NCI-H524 treated with DMSO at 0.1 percent for 48 hours (cell line): ENCODE measurements at places on chromosomes 16 and 17.

GRCh38 chr16:57815987-57816745 is 13.9 kb upstream of the KIFC3 start:
- peak; percentile 91 for DNase-seq

DNA sequence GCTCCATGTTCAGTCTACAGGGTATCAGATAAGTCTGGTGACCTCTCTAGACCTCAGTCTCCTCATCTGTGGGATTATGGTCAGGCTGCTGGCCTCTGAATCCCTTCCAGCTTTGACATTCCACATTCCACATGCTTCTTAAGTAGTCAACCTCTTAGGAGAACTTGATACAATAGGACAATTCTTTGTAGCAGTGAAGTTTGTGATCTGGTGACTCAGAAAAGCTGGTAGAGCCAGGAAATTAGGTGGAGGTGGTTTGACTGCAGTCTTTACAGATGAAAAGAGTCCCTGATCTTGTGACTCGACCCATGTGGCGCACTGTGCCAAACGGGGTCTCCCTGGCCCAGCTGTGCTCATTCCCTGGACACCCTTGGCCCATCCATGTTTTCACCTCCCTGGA is 147.8 kb downstream of the NTN1 start:
- DNase-seq: no peak

GRCh38 chr16:11794996-11795886 is 1.8 kb downstream of the ZC3H7A start:
- DNase-seq: no peak

DNA sequence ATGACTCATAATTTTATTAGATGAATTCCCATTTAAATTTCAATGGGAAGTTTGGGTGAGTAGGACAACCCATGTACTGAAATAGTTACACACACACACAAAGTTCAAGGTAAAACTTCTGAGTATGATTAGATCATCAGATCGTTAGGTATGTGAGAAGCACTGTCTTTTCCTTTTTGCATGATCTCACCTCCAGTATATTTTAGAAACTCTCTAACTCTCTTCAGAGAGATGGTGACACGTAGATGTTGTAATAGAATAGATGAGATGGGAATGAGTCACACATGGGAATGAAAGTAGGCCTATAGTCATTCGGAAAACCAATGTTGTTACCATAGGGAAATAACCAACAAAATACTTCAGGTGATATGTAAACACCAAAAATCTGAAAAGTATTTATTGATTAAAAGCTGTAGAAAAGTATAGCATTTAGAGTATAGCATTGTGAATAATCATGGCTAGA is 22.2 kb downstream of the KRT23 start:
- DNase-seq: no peak

GRCh38 chr16:1601489-1601888 is 10.4 kb downstream of the IFT140 start:
- DNase-seq: no peak

GRCh38 chr16:59259074-59259949 is 525.2 kb upstream of the GOT2 start:
- DNase-seq: no peak

DNA sequence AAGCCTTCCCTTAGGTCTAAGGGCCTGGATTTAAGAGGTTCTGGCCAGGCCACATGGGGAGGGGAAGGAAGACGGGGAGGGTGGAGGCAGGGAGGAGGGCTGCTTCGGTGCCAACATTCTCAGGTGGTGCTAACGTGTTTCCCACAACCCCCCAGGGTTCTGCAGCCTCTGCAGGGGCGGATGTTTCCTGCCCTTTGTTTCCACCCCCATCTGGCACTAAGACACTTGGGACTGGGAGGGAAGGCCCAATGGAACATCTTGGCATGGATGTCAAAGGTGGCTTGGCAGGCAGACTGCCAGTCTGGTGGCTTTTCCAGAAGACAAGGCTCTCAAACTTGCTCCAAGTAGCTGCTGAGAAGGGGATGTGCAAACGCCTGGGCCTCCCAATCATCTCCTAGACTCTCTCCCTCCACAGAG is 12.7 kb downstream of the HIC1 start:
- DNase-seq: no peak

DNA sequence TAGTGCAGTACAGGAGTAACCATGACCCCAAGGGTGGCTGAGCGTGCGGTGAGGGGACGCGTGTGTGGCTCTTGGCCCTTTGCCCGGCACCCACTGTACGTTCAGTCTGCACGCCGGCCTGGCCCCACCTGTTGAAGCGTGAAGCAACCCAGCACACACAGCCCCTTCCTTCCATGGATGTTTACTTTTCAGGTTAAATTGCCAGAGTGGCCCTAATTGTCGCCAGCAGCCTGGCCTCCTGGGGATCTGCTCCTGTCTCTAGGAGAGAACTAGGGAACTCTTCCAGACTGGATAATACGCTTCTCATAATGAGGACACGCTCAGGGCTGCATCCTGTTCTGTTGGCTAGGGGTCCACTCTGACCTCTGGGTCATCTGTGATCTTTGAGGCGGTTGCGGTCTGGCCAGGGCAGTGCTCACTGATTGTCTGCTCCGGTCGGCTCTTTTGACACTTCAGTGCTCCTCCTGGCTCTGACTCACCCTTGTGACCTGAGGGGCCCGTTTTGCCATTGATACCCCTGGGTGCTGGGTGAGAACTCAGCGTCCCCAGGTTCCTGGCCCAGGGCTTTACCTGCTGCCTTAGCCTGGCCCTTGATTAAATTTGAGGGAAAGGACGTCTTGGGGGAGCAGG is 27.7 kb downstream of the TPSG1 start:
- DNase-seq: no peak

- DNase-seq: no peak
These were observed 54.9 kb downstream of the SNX11 start for GRCh38 chr17:48162306-48162934.

DNA sequence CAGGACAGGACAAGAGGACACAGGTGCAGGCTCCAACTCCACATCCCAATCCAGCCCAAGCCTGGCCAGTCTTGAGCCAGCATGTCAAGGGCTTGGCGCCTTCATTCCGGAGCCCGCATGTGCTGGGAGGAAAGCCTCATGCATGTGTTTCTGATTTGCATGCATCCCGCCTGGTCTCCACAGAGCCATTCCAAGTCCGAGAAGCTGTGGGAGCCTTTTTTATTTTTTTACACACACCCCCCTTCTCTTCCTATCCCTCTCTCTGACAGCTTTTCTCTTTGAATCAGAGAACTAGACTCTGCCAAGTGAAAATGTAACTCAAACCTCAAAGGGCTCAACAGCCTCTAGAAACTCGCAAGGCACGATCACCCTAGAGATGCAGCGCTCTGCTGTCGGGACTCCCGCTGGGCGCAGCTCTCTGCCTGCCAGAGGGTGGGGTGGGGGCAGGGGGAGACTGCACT is 45.1 kb downstream of the NOG start:
- DNase-seq: no peak

DNA sequence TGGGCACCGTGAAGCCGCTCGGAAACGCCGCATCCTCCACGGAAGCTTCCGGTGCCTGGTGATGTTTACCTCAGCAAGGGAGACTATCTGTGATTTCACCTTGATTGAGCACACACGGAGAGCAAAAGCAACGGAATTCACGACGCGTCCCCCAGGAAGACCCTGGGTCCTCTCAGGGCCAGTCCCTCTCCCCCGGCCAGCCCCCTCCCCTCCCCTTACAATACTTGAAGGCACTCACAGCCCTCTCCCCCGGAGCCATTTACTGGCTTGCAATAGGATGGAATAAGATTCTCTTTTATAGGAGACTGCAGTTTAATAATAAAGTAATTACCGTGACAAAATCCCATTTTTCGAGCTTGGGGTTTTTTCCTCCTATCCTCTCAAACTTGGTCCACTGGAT is 104.7 kb downstream of the ENGASE start:
- no peak for DNase-seq

GRCh38 chr16:67733734-67734470 is 14.8 kb upstream of the GFOD2 start:
- no peak for DNase-seq

- DNase-seq: peak; percentile 100
These were observed 16.2 kb downstream of the KIF19 start for GRCh38 chr17:74342224-74342623.

GRCh38 chr16:71230122-71230845 is at the start of gene HYDIN:
TSS of gene HYDIN (minus strand) at chr16:71230722. CDS start at chr16:71186895, 43,827 bp downstream.
- DNase-seq: peak; percentile 51

- DNase-seq: no peak
These were observed 189.7 kb downstream of the SNX29 start for GRCh38 chr16:12166271-12166670.

GRCh38 chr16:79587897-79588296 is 12.6 kb downstream of the MAF start:
- no peak for DNase-seq

DNA sequence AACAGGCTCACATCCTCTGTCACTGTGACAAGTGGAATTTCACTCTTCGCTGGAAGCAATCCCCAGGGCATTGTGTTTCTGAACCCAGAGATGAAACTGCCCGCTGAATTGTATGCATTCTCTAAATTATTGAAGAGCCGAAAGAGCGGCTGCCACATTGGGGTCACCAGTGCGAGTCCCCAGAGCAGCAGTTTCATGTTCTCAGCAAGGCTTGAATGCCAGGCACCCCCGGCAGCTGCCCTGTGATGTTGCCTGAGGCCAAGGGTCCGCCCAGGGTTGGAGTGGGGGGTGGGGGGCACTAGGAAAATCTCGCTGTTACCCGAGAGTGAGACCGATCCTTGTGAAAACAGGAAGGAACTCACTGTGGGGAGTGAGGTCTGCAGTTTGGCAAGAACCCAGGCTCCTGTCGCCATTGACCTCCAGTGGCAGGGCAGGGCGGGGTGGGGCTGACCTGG is 20.7 kb upstream of the BCAR1 start:
- DNase-seq: no peak

GRCh38 chr16:11572301-11572995 is 14.3 kb downstream of the LITAF start:
- no peak for DNase-seq

GRCh38 chr16:25066426-25066746 is 45.2 kb upstream of the LCMT1 start:
- no peak for DNase-seq

DNA sequence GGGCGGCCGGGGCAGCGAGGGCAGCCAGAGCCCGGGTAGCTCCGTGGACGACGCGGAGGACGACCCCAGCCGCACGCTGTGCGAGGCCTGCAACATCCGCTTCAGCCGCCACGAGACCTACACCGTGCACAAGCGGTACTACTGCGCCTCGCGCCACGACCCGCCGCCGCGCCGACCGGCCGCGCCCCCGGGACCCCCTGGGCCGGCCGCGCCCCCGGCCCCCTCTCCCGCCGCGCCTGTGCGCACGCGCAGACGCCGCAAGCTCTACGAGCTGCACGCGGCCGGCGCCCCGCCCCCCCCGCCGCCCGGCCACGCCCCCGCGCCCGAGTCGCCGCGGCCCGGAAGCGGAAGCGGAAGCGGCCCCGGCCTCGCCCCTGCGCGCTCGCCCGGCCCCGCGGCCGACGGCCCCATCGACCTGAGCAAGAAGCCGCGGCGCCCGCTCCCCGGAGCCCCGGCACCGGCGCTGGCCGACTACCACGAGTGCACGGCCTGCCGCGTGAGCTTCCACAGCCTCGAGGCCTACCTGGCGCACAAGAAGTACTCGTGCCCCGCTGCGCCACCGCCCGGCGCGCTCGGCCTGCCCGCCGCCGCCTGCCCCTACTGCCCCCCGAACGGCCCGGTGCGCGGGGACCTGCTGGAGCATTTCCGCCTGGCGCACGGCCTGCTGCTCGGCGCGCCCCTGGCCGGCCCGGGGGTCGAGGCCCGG is 36.1 kb upstream of the ZC3H18 start:
- DNase-seq: no peak

GRCh38 chr16:52552643-52553042 is 5.7 kb upstream of the TOX3 start:
- no peak for DNase-seq
